Fibroblast of the conjunctiva (primary cell): ENCODE measurements at places on chromosomes 2 and 18.

DNA sequence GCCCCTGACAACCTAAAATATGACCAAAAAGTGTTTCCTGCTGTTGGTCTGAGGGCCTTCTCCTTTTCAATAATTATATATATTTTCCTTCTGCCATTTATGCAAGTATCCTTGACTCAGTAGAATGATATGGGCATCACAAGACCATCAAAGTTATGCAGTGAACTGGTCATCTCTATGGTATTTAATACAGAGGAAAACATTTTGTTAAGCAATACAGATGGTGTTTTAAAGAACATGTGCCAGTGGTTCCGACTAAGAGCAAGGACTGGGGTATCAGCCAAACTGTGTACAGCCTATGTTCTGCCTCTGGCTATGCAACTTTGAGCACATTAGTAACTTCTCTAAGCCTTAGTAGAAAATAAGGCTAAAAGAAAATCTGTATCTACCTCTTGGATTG lies 179.0 kb downstream of the TRABD2A start:
- peak; percentile 93 for DNase-seq

GRCh38 chr2:141041281-141041680 lies 1089.5 kb downstream of the LRP1B start:
- DNase-seq, result no peak

GRCh38 chr2:177585234-177585863 lies 192.8 kb downstream of the AGPS start:
- no peak for DNase-seq

- DNase-seq, result peak; percentile 91
Measured at GRCh38 chr18:32349728-32350395, 120.8 kb downstream of the GAREM1 start.

DNA sequence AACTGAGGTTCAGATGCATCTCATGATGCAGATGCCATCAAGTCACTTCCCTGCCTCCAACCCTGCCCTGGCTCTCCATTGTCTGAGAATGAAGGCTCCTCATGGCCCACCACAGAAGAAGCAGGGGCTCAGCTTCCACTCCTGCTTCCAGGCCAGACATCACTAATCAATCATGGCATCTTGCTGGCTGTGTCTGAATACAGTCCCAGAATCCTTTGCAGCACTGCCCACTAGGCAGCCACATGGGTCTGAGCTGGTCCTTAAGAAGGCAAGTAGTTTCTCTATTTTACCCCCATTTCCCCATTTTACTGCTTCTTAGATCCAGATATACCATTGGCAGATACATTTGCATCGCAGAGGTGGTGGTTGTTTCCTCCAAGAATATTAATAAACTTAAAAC lies 7.3 kb downstream of the ASPRV1 start:
- DNase-seq, result no peak

DNA sequence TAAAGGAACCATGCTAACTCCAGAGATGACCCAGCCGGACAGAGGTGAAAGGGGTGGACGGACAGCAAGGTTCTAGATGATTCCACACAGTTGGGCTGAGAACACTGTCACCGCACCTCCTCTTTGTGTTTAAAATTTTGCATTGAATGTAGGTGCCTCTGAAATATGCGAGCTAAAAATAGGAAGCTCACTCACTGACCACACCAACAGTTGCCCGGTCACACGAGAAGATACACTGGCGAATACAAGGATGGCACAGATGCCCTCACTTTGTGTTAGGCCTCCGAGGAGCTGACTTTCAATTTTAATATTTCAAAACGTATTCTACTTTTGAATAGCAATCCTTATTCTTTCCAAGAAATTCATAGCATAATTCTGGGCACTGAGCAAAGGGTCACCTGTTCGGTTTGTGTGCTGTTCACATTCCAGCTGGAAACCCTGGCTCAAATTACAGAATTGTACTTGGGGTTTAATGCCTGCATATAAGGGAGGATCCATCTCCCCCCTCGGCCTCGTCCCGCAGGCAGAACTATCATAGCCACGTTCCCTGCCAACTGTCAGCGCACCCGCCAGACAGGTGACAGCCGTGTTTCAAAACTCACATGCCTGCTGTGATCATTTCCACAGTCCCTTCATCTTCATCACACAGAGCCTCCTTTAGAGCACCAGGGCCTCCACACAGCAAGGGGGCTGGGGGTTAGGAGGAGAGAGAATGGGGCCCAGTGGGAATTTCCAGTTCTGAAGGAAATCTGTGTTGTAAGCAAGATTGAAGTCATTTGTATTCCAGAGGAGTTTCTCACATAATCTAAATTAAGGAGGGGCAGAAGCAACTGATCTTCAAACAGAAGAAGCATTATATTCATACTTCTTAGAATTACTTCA lies 48.2 kb downstream of the ADI1 start:
- no peak for DNase-seq

GRCh38 chr18:3590096-3590630 lies 140.2 kb downstream of the TGIF1 start:
- no peak for DNase-seq

- no peak for DNase-seq
Measured at GRCh38 chr2:232993231-232993821, 19.7 kb downstream of the NGEF start.
